ENCODE measurements at places on chromosomes 5 and 9.

DNA sequence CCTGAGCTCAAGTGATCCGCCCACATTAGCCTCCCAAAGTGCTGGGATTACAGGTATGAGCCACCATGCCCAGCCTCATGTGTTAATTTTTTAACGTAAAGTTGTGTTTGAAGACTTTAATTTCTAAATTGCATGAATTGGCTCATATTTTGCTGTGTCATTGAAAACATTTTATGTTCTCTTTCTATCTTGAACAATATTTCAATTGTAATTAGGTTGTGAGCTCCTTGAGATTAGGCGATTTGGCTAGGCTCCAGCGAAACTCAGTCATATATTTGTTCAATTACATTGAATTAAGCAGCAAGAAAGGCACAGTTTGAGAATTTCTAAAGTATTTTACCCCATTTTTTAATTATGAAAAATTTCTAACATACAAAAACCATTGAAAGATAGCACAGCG lies 34.0 kb downstream of the GAPVD1 start:
- DNase-seq: no peak

- no peak for DNase-seq
Measured at GRCh38 chr5:129400395-129400983, 59.6 kb upstream of the ADAMTS19 start.

DNA sequence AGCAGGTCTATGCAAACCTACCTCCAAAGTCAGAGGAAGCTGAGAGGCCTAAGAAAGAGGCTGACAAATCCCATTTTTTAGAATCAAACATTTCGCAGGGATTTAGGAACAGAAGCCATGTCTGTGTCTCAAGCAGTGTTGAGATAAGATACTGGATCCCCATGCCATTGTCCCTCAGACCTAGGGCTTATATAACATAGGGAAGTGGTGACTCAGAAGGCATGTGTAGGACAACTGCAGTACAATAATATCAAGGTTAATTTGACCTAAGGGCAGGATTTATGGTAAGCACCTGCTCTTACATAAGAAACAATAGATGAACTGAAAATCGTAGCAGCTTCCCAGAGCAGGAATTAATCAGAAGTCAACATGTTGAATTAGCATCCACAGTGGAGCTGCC lies 459.4 kb downstream of the ANXA1 start:
- DNase-seq: no peak

DNA sequence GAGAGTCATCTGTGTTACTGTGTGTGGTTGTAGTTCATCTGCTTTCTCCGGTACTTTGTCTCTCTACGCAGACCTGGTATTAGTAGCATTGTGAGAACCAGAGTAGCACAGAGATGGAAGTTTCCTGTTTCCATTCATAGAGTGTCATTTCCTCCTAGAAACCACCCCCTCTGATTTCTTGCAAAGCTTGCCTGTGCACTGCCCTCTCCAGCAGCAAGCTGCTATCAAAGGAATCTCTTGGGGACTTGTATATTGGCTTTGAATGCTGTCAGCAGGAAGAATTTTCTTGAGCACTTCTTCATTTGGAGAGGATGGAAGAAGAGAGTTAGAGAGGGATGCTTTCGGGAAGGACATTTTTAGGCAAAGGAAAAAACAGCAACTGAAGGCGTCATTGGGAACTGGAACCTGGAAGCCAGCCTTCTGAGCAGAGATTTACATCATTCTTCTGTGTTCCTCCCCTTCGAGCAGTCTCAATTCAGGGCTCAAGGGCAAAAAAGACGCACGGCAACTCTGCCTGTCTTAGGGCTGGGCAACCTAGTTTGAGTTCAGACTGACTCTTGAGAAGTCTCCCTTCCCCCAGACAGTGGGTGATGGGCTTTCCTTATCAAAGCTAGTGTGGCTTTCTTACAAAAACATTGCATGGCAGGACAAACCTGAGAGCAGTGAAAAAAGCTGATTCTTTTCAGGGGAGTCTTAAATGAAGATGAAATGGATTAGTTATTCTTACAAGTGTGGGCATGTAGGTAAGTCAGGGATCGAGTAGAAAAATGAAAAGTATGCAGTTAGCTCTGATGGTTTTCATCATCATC lies 226.3 kb downstream of the AOPEP start:
- DNase-seq: no peak

Measured in CD4-positive, alpha-beta T cell treated with Interferon gamma for 1 hour (primary cell).